CD4-positive, alpha-beta T cell treated with Interleukin-4 for 1 hour (primary cell): ENCODE measurements at places on chromosomes 12 and 14.

DNA sequence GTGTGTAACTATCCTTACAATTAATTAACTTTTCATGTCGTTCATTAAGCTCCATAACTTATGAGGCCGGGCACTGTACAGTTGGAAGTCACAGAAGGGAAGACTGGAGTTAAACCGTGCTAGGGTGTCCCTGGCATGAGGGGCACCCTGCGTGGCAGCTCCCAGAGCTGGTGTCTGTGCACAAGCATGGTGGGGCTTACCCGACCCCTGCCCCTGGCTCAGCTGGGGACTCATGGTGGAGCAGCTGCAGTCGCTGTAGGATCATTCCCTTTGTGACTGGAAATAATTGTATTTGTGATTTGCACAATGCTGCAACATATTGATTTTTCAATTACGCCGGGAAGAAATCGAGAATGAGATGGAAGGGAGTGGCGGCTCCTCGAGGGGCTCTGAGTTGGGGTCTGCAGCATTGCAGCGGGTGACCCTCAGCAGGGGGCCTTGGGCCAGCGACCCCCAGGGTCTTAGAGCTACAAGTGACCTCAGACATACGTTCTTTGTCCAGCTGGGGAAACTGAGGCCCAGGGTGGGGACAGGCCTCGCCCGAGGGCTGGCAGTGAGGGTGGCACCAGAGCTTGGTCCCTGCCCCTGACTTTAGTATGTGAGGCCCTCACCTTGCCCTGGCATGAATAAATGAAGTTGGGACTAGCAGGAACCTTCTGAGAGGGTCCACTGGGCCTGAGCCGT, 125.4 kb downstream of the KIF26A start:
- DNase-seq: no peak

GRCh38 chr12:82124711-82125380, 233.3 kb downstream of the CCDC59 start:
- DNase-seq: no peak

DNA sequence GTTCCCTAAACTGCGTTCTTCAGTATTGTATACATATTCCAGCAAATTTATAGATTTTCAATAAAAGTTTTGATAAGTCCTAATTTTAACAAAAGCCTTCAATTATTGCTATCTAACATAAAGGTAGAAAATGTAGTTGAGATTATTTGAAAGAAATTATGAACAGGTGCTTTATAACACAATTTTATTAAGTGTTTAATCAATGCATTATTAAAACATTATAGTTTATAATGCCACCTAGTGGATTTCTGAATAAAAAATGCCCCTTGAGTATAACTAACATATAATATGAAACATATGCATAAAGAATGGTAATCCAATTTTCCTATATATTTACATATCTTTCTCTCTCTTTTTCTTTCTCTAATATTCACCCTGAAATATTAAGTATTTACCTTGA, 515.3 kb downstream of the SLC6A15 start:
- DNase-seq: no peak

DNA sequence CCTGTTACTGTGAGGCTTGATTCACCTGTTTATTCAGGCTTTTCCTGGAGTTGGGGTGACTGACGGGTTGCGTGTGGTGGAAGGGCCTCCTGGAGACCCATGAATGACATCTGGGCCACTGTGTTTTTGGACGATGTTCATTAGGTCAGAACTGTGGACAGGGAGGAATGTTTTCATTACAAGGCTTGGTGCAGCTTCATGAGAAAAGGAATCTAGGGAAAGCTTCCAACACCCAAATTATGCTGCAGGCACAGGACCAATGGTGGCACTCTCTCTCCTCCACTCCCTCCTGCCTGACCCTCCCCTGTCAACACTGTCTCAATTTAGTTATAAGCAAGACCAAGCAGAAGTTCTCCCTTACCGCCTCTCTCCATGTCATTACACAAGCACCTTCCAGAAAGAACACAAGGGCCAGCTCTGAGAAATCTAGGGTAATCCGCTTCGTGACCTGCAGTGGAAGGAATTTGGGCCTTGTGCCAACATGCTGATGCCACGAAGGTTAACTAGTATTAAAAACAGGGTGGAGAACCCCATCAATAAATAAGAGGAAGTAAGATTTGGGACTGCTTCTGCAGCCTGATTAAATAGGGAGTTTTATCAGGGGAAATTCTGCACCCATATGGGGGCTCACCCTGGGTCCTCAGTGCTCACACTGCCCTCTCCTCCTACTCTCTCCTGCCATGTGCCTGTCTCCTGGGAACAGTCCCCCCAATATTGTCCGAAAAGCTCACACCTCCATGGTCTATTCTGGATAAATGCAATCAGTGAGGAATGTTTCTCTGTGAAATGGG, 200.3 kb downstream of the KTN1 start:
- no peak for DNase-seq

GRCh38 chr12:52925717-52926595, 21.1 kb upstream of the KRT8 start:
- DNase-seq: no peak

- no peak for DNase-seq
These were observed 76.3 kb upstream of the FUT8 start for GRCh38 chr14:65336191-65336591.

- no peak for DNase-seq
These were observed 52.5 kb upstream of the PELI2 start for GRCh38 chr14:56065621-56066290.

- no peak for DNase-seq
These were observed 232.6 kb upstream of the TBX3 start for GRCh38 chr12:114916541-114916940.

DNA sequence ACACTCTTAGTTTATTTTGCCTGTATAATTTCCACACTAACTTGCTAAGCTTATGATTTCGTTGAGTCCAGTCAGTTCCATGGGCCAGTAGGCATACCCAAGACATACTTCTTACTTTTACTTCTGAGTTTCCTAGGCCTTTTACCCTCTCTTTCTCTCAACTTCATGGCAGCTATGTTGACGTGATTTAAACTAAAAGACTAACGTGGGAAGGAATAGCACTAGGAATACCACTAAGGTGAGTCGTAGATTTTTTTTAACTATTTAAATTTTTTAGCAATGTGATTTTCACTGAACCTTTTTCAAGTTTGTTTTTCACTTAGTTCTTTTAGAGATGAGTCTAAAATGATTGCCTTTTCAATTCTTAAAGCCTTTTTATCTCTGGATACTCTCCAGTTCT, 793.5 kb upstream of the NOVA1 start:
- no peak for DNase-seq

DNA sequence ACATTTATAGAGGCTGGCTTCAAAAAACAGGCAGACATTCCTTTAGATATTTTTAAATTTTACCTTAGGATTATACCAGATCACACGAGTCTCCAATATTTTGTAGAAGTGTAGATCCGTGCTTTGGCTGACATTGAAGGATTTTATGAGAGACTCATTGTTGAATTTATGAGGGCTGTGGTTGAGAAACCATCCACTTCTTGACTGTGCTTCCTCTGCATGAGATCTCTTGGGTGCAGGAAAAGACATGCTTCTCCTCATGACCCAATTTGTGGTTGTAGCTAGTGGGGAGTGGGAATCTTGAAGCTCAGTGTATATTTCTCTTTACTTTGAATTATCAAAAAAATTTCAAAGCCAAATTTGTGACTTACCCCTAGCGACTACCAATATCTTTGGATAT, 36.7 kb upstream of the NKX2-8 start:
- no peak for DNase-seq

GRCh38 chr12:10849425-10849878, at the start of gene PRR4:
PRR4 (minus strand) TSS chr12:10849475; CDS start chr12:10849437, 38 bp downstream.
- DNase-seq: no peak

DNA sequence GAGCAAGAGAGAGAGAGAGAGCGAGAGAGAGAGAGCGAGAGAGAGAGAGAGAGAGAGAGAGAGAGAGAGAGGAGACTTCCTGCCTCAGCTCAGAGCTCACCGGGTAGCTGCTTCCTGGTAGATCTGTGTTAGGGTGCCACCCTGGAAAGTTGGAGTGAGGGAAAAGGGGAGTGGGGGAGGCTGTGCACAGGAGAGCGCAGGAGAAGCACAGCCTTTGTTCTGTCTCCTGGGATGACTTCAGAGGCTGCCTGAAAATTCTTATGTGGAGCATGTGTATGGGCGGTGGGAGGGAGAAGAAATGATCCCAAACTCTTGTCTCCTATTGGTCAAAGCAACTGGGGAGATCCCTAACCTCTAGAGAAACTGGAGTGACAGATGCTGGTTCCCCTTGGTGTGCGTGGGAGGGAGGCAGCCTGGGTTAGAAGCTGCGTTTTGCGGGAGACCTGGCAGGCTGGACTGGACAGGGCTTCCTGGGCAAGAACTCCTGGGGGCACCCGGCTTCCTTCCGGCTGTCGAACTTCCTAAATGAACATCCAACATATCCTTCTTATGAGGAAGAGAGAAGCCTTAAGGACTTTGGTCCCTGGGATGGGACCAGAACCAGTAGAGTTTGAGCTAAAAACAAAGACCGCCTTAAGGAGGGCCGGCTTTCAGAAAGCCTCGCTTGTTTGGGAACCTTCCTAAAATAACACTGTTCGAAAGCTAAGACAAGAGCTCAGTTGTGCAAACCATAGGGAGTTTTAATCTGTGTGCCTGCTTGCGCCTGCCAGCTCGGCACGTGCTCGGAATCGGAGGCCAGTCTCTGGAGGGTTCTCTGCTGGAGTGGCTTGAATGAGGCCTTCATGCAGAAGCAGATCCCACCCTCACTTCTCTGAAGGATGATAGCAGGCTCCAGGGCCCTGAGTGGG, 30.4 kb upstream of the BEGAIN start:
- peak; percentile 51 for DNase-seq

- no peak for DNase-seq
These were observed 564.0 kb downstream of the CCER1 start for GRCh38 chr12:90390947-90391346.

DNA sequence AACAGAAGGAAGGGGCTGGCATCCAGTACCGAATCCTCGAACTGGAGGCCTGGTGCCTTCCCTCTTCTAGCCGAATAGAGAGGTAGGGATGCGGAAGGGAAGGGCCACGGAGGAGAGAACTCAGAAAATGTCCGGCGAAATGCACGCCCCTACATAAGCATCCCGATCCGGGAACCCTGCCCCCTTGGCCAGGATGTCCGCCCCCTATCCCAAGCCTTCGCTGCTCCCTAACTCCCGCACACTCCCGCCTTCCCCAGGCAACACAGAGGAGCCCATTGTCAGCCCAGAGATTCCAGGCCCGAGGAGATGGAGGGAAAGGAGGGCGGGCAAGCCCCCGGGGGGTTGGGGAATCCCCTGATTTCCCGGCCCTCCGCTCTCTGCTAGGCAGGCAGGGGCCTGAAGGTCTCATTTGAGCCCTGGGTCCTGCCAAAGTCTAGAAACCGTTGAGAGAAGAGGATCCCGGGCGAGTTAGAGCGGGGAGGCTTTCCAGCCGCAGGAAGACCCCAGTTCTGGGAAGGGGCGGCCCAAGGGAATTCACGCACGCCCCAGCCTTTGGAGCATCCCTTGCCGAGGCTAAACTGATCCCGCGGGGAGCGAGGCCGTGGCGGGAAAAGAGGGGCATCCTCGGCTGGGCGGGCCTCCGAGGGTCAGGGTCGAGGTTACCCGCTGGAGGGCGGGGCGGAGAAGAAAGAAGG, 569 bp upstream of the ARHGEF40 start:
- DNase-seq: peak; percentile 42

GRCh38 chr12:64450057-64450640, 1.8 kb upstream of the TBK1 start:
- no peak for DNase-seq

- no peak for DNase-seq
These were observed 70.3 kb downstream of the PITPNM2 start for GRCh38 chr12:123080634-123081033.

GRCh38 chr12:44460261-44460660, 415.9 kb downstream of the NELL2 start:
- no peak for DNase-seq

DNA sequence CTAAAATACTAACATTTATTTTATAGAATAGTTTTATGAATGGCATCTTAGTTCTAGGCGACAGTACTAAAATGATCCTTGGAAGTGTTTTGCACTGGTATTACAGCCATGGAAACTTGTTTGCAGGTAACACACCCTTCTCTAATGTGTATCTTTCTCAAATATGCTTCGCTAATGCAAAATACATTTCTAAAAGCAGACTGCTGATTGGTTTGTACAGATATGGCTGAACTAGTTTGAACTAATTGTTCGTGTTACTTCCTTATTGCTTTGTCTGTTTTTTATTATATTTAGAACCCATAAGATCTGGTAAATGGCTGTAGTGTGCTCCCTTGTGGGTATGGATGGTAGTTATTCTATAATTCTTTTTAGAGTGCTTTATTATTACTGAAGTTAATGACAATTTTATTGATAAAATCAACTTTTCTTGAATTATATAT, 53.0 kb downstream of the ATF7IP start:
- DNase-seq: no peak

- no peak for DNase-seq
These were observed 34.1 kb downstream of the SENP1 start for GRCh38 chr12:48071808-48072207.

DNA sequence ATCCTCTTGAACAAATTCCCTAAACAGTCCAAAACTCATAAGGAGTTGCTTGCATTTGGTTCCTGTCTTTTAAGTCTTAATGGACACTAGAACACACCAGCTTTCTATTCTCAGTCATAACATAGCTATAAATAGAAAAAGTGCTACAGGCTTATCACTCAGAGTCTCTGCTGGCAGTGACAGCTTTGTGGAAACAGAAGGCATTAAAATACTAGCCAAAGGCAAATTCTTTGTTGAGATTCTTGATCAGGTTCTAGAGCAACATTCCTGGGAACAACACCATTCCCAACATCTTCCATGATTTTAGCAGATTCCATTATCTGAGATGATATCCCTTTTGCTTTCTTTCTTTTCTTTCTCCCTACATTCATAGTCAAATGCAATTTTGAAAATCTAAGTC, 207.7 kb upstream of the PLEKHG7 start:
- no peak for DNase-seq

GRCh38 chr14:91303091-91303923, 58.8 kb upstream of the GPR68 start:
- DNase-seq: peak; percentile 69

DNA sequence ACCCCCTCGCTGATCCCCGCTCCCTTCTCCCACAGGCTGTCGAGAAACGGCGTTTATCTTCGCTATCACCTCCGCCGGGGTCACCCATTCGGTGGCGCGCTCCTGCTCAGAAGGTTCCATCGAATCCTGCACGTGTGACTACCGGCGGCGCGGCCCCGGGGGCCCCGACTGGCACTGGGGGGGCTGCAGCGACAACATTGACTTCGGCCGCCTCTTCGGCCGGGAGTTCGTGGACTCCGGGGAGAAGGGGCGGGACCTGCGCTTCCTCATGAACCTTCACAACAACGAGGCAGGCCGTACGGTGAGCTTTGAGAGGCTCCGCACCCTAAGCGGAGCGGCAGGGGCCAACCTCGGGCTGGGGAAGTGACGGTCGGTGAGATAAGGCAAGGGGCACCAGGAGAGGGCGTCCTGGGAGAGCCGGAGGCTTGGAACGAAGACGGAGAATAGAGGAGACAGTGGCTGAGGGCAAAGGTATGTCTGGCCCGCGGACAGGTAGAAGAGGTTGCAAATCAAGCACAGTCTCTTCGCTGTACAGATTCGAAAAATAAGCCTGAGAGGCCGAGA, 2.3 kb downstream of the WNT1 start:
- peak; percentile 29 for DNase-seq
